ACHN (cell line): ENCODE measurements at places on chromosomes 5 and 9.

- DNase-seq: no peak
These were observed 118.7 kb upstream of the CCDC112 start for GRCh38 chr5:115415143-115415491.

DNA sequence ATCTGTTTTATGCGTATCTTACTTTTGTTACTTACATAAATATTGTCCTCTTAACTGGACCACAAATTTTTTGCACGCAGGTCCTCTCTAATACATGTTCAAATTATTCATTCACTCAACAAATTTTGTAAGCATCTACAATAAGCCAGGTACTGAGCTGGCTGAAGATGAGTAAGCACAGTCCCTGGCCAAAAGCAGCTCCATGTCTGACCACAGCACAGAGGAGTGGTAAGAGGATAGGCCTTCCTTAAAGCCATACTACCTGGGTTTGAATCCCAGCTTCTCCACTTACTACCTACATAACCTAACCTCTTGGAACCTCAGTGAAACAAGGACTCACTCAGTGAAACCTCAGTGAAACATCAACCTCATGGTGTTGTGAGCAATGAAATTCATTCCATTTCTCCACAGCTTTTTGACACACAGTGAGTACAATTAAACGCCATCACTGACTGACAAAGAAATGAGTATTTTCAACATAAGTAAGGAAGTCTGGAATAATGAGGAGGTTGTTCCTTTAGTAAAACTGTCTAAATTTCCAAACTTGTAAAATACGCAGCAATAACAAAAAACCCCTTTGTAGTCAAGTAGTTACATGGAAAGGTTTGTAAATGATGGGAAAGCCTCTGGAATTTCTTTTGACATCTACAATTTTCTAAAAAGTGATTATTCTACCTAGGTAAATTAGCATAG is 15.0 kb downstream of the PTAR1 start:
- no peak for DNase-seq

DNA sequence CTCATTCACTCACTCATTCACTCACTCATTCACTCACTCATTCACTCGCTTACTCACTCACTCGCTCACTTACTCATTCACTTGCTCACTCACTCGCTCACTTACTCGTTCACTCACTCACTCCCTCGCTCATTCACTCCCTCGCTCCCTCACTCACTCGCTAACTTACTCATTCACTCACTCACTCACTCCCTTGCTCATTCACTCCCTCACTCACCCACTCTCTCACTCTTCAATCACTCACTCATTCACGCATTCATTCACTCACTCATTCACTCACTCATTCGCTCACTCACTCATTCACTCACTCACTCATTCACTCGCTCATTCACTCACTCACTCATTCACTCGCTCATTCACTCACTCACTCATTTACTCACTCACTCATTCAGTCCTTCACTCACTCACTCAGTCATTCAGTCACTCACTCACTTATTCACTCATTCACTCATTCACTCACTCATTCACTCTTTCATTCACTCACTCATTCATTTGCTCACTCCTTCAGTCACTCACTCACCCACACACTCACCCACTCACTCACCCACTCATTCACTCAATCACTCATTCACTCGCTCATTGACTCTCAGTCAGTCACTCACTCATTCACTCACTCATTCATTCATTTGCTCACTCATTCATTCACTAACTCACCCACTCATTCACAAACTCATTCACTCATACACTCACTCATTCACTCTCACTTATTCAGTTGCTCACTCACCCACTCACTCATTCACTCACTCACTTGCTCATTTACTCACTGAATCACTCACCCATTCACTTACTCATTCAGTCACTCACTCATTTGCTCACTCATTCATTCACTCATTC is 36.0 kb upstream of the NOTCH1 start:
- no peak for DNase-seq

DNA sequence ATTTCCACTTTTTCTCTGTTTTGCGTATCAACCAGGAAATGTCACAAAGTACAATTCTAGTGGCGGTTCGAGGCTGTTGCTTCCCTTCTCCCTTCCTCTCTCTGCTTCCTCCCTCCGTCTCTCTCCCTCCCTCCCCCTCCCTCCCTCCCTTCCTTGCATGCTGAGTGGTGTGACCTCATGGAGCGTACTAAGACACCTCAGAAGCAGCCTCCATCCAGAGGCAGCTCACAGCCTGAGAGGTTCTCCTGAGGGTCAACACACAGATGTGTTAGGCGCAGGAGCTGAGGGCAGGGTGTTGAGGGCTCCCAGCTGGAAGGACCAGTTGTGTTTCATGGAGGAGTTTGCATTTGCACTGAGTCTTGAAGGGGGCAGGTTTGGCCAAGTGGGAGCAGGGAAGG is 57.7 kb downstream of the COL5A1 start:
- DNase-seq: no peak

DNA sequence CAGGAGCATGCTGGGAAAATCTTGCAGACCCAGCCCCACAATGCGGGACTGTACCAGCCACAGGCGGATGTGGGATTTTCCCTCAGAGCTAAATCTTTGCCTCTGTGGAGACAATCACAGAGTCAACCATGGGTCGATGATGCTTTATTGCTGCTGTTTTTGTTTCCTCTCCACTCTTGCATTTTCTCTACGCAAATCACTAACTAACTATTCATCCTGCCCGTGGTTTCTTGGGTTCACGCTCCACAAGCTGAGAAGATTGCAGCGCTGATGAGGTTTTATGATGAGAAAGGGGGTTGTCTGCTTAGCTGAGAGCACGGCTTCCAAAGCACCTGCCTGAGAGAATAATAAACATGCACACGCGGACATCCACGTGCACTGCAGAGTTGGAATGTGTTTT is 500.2 kb upstream of the ADAMTS16 start:
- no peak for DNase-seq

GRCh38 chr9:99445371-99445891 is 223.3 kb downstream of the SEC61B start:
- DNase-seq: peak; percentile 50

- DNase-seq: no peak
These were observed 1949.0 kb upstream of the WWC1 start for GRCh38 chr5:166342402-166342801.
